Suppressor macrophage treated with lipopolysaccharide for 4 hours (primary cell): ENCODE measurements at places on chromosomes 1 and 21.

DNA sequence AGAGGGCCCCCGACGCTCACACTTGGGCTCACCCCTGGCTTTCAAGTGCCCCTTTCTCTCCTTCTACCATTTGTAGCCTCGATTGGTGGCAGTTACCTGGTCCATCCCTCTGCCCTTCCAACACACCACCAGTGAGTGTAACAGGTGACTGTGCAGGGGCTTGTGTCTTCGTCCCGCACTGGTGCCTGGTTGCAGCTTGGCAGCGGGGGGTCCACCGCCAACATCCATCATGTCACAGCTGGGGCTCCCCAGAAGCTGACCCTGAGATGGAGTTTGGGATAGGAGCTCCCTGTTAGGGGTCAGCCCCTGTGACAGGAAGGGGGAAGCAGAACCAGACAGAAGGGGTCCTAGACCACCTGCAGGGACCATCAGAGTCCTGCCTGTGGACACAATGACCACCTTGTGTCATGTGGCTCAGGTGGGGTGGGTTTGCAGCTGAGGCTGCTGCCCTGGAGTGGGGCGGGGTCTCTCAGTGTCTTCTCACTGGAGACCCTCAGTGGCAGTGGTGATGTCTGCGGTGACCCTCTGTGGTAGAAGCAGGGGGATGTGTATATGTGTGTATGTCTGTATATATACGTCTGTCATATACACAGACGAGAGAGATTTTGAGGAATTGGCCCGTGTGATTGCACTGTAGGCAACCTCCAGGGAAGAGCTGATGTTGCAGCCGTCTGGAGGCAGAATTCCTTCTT, 3.6 kb upstream of the CALML6 start:
- DNase-seq: no peak

- DNase-seq: peak; percentile 96
Observed at GRCh38 chr21:29217818-29218291, 80.9 kb upstream of the BACH1 start.

DNA sequence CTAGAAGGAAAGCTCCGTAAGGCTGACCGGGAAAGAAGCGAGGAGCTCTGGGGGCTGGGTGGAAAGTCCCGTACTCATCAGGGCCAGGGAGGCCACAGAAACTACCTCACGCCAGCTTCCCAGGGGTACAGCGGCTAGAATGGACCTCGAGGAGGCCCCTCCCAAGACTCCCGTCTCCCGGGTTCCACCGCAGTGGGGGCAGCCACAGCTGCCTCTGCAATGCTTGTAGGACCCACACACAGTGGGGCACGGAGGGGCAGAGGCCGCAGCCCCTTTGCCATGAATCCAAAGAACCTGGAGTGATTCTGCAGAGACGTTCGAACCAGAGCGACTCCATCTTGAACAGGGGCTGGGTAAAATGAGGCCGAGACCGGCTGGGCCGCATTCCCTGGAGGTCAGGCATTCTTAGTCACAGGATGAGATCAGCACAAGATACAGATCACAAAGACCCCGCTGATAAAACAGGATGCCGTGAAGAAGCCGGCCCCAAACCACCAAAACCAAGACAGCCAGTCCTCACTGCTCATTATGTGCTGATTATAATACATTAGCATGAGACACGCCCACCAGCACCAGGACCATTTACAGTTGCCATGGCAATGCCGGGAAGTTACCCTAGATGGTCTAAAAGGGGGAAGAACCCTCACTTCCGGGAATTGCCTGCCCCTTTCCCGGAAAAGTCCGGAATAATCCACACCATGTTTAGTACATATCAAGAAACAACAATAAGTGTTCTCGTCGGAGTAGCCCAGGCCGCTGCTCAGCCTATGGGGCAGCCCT, 1.6 kb upstream of the ANKRD65 start:
- DNase-seq: no peak

DNA sequence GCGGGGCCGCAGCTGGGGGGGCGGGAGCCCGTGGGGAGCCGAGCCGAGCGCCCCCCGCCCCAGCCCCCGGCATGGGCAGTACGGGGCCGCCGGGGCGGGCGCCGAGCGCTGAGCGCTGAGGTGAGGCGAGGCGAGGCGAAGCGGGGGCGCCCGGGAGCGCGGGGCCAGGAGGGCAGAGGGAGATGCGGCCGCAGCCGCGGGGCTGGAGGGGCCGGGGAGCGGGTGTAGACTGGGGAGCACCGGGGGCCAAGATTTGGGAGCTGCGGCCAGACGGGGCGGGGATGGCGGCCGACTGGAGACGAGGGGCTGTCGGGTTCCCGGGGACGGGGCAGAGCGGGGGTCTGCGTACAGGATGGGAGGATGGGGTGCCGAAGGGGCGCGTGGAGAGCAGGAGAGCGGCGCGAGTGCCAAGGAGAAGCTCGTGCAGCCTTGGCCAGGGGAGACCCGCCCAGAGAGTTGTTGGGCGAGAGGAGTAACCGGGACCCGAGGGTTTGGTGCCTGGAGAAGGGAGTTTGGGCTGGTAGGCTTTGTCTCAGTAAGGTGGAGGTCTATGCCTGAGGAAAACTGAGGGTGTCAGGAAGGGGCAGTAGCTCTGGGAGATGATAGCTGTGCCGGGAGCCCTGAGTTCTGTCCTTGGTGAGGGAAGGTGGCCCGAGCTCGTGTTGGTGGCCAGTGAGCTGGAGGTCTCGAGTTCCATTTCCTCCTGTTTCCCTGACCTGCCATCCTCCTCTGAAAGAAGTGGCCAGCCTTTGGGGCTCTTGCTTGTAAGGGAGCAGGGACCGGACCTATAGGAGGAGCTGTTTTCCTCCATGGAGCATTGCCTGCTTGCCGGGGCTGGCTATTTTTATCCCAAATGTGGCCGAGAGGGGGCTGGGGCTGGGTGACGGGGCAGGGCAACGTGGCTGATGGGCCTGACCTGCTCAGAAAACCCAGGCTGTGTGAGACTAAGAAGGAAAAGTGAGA, 539 bp downstream of the ATP8B2 start:
- peak; percentile 63 for DNase-seq

DNA sequence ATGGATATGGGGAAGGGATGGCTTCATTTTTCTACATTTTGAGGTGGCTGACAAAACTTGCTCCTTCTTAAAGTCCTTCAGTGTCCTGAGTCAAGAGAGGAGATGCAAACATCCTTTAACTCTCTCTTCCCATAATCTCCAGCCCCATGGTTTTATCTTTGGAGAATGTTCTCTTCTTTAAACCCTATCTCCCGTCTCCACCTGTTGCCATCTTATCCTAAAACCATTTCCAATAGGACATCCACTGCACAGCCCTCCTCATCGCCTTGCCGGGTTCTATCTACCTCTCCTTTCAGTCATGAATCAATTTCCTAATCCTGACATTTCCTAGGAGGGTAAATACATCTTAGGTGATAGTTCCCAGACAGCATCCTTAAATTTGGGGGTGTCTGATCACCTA, 44.2 kb upstream of the KCNE2 start:
- DNase-seq: no peak

DNA sequence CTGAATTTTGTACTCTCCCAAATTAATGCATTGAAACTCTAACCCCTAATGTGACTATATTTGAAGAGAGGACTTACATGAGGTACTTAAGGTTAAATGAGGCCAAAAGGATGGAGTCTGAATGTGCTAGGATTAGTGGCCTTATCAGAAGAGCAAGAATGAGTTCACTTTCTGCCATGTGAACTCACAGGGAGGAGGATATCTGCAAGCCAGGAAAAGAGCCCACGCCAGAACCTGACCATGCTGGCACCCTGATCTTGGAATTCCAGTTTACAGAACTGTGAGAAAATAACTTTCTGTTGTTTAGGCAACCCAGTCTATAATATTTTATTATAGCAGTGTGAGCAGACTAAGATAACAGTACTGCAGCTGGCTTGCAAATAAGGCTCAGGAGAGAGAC, 12.2 kb upstream of the FASLG start:
- no peak for DNase-seq

- no peak for DNase-seq
Observed at GRCh38 chr21:8993943-8994639, 1527.3 kb upstream of the TPTE start.

- peak; percentile 59 for DNase-seq
Observed at GRCh38 chr1:53413175-53414001, 45.8 kb upstream of the DMRTB1 start.

DNA sequence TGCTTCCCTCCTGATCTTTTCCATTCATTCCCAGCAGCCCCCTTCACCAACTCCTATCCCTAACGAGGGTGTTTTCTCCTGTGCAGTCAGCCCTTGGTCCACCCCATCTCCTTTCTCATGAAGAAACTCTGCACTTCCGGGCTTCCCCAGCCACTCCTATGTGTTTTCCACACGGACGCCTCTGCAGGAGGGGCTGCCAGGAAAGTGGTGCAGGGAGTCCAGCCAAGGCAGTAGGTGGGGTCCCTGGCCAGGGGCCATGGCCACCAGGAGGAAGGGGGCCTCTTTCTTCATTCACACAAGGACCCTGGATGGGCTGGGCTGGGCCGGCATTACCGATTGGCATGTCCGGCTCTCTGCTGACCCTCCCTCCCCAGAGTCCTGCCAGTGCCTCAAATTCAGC, 72.8 kb upstream of the EFHD2 start:
- no peak for DNase-seq

DNA sequence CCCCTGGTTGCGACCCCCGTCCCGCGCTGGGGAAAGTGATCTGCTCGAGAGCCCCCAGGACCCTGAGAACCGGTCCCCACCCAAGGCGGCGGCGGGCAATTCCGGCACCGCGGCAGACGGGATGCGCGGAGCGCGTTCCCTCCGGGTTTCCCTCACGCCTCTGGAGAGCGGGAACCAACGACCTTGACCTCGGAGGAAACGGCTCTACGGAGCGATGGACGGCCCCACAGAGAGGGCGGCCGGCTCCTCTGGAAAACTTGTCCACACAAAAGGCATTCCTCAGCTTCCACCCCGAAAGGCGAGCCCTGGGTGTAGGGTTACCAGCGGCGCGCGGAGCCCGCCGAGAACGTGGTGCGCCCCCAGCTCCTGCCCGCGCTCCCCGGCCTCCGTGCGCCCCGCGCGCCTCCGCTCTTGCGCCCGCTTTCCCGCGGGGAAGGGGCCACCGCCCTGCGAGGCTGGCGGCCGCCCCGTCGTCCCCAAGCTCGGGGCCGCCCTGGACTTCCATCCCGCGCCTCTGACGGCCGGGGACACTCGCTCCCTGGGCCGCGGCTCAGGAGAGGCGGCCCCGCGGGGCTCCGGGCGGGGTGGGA, 391 bp upstream of the KIAA1614 start:
- DNase-seq: peak; percentile 5

DNA sequence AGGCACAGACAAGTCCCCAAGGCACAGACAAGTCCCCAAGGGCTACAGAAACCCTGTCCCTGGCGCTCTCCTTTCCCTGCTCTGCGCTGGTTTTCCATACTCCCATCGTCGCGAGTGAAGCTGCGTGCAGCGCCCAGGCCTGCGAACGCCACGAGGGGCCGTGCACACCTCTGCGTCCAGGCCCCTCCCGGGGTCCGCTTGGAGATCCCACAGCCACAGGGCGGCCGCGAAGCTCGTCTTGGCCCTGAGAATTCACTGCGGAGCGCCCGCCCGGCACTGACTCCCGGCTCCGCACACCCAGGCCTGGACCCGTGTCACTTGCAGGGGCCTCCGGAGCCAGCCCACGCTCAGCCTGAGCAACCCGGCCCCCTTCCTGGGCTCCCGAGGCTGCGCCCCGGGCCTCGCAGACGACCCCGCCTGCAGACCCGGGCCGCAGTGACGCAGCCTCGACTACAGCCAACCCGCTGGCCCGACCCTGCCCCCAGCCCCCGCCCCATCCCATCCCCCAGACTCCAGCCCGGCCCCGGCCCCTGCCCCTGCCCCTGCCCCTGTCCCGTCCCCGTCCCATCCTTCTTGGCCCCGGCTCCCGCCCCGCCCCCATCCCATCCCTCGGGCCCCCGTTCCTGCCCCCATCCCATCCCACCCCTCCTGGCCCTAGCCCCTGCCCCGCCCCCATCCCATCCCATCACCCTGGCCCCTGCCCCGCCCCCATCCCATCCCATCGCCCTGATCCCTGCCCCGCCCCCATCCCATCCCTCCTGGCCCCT, 841 bp downstream of the POFUT2 start:
- DNase-seq: no peak

GRCh38 chr1:192907545-192908243, 98.9 kb downstream of the RGS2 start:
- DNase-seq: peak; percentile 85

DNA sequence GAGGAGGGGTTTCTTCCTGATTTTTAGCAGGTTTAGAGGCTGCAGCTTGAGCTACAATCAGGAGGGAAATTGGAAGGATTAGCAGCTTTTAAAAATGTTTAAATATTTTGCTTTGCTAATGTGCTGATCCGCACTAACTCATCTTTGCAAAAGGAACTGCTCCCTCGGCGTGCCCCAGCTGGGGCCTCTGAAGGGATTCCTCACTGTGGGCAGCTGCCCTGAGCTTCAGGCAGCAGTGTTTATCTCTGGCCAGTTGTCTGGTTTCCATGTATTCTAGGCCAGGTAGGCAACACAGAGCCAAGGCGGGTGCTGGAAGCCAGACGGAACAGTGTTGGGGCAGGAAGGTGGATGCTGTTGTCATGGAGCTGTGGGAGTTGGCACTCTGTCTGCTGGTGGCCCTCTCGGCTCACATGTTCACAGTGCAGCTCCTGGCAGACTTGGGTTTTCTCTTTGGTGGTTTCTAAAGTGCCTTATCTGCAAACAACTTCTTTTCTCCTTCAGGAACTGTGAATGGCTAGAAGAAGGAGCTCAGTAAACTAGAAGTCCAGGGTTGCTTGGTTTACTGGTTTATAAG, 18.9 kb downstream of the NECAP2 start:
- DNase-seq: no peak

DNA sequence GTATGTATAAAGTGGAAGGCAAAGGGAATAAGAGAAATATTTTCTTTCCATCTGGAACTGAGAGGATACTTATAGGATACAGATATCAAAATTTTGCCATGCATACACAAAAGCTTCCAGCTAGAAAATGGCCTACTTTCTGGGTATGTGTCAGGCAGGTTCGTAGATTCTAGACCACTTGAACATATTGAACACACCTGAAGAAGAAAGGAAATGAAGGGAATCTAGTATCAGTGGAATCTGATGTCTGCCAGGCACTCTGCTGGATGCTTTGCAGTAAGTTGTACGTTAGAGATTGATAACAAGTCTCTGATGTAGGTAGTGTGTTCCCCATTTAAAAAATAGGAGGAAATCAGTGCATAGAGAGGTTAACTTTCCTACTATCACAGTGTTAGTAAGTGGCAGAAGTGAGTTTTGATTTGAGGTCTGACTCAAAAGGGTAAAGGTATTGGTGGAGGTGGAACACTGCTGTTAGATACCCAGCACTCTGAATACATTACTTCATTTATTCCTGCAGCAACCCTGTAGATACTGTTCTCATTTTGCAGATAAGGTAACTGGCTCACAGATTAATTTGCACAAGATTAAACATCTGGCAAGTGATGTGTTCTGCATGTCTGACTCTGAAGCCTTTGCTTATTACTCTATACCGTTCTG, 3.0 kb downstream of the CAMSAP2 start:
- DNase-seq: no peak

DNA sequence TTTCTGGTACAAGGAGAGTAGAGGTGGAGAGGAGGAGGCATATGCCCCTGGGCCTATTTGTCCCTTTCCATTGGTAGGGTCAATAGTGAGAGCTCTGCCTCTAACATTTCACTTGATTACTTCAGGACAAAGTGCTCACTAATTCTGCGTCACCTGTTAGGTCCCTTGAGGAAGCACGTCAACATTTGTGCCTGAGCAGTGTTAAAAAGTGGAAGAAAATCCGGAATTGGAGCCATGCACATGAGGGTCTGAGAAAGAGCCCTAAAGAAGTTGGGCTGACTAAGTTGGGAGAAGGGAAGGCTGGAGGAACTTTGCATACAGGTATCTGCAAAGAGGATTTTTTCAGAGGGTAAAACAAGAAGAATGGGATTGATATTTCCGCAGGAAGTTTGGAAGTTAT, 1.9 kb downstream of the SLC25A44 start:
- no peak for DNase-seq
